ENCODE measurements at places on chromosomes 11 and 22.

GRCh38 chr11:93871526-93871925 is 21.1 kb upstream of the VSTM5 start:
- no peak for DNase-seq

GRCh38 chr11:82995754-82996398 is 75.8 kb downstream of the RAB30 start:
- DNase-seq: no peak

GRCh38 chr11:110903378-110903777 is 191.1 kb upstream of the ARHGAP20 start:
- no peak for DNase-seq

DNA sequence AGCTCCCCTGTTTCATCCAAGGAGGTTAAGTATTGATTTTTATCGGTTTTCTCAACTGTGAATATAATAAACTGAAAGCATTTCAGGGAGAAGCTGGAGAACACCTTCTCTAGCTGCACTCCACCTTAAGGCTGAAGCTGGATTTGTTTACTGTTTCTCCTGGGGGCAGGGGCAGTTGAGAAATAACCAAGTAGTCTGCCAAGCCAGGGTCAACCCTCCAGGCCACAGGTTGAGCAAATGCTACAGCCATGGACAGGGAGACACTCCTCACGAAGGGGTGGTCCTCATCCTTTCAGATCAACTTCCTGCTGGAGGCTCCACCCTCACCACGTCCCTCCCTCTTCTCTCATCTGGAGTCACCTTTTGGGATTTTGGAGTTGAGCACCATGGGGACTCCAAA is at the start of gene TTC36:
TTC36 (plus strand) TSS at position 366 of the 400 bp plus-strand sequence; CDS start at position 387, 21 bp downstream.
- DNase-seq: no peak
